ENCODE measurements at places on chromosomes 11 and 22.

DNA sequence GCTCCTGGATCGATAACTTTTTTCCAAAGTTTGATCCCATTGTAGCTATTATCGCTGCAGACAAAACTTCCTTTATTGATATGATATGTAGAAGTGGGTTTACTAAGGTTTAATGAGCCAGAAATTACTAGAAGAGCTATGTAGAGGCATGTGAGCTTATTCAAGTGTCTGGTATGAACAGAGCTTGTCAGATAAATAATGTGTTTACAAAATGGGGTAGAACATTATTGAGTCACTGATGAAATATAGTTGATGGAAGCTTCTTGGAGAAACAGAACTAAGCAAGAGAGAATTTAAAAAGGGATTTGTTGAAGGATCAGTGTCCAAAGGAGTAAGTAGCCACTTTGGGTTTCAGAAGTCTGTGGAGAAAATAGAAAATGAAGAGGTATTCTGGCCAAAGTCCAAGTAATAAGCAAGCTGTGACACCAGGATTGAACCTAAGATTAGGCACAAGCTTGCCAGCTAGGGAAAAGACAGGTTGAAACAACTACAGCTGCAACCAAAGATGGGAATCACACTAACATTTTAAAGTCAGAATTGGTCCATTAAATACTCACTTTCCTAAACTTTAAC, 104.3 kb downstream of the MAML2 start:
- DNase-seq: no peak

DNA sequence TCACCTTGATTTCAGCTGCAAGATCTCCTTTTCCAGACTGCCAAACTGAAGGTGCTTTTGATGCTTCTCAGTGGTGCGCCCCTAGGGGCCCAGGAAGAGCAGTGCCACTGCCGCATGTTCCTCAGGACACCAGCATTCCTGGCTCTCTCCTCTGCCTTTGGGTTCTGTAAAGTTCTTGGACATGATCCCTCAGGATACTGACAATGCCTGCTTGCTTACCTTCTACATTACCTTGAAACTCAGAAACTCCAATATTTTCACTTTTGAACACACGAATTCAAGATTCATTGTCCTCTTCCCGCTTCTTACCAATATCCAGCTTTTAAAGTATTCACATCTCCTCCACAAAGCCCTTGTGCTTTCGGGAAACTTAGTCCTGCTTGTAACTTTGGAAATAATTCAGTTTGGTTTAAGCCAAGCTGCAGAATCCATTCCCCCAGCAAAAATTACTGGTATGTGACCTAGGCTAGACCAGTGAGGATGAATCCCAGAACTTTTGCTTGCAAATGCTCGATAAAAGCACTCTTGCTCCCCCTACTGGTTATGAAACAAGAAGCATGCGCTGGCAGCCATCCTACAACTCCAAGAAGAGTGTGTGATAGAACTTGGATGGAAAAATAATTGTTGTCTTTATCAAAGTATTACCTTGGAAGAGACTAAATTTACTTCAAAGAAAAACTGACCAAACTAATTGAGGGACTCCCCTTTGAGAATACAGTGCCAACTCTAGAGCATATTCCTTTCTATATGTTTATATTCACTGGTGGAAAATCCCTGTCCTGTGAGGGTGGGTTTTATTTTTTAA, 16.5 kb upstream of the OR5B21 start:
- no peak for DNase-seq

DNA sequence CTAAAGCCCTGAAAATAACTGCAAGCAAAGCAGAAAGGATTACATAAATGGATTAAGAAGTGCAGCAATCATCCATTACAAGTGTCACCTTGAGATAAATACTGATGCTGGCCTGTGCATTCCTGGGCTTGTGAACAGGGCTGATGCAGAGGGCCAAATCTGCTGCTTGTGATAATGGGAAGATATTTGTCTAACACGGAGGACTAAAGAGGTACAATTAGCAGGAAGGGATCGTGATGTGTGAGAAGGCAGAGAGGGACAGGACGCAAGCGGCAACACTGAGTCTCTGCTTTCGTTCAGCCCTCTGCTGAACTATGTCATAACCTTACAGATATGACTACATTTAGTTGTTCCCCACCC, 107.7 kb upstream of the DDI1 start:
- DNase-seq: no peak

GRCh38 chr22:37896181-37896592, 9.9 kb upstream of the MICALL1 start:
- DNase-seq: no peak

- no peak for DNase-seq
Observed at GRCh38 chr11:119169282-119169719, 776 bp downstream of the NLRX1 start.

DNA sequence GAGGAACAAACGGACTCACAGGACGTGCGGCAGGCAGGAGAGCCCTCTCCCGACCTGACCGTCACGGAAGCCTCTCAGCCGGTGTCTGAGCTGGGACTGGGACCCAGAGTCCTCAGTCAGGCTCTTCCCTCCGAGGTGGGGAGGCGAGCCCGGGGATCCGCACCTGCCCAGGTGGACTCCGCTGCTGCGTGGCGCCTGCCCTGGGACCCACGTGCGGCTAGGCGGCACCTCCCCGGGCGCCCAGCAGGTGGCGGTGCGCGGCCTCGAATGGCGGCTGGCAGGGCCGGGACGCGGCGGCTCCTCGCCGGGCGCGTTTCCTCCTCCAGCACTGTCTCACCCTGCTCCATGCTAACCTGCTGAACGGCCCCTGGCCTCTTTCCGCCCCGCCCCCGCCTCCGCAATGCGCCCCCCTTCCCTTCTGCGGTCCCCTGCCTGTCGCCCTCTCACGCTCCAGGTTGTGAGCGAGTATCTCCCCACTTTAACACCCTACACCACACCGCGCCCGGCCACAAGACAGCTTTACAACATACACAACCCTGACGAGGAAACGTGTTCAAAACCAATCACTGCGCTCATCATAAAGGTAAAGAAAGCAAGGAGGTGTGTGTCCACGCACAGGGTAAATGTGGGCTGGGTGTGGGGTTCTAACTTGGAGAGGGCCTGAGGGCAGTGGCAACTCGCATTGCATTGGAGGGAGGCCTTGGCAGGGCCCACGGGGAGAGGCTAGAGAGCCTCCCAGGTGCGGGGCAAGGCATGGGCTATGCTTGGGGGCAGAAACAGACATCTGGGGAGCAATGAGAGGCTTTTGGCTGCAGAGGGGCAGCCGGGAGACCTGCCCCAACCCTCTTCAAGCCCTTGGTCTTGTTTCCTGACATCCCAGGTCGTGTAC, 25.9 kb upstream of the ATXN10 start:
- no peak for DNase-seq

- DNase-seq: no peak
Observed at GRCh38 chr22:27270818-27271510, 530.6 kb downstream of the MN1 start.

- DNase-seq: no peak
Observed at GRCh38 chr11:64923151-64923661, 1.3 kb upstream of the PPP2R5B start.

GRCh38 chr11:8656291-8656690, 26.2 kb downstream of the TRIM66 start:
- no peak for DNase-seq

DNA sequence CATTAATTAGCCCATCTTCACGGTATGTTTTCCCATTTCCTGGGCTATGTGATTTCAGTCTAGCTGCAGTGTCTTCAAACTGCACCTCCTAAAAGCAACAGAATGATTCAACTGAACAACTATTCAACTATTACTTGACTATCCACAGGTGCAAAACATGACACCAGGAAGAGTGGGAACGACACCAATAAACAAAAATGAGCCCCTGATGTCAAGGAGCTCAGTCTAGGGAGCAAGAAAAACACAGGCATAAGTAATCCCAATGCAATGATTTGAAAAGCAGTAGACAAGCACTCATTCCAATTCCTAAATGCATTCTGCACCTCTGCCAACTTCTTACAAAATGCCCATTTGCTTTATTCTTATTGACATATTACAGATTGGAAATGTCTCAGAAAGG, 285.6 kb downstream of the ETS1 start:
- no peak for DNase-seq

DNA sequence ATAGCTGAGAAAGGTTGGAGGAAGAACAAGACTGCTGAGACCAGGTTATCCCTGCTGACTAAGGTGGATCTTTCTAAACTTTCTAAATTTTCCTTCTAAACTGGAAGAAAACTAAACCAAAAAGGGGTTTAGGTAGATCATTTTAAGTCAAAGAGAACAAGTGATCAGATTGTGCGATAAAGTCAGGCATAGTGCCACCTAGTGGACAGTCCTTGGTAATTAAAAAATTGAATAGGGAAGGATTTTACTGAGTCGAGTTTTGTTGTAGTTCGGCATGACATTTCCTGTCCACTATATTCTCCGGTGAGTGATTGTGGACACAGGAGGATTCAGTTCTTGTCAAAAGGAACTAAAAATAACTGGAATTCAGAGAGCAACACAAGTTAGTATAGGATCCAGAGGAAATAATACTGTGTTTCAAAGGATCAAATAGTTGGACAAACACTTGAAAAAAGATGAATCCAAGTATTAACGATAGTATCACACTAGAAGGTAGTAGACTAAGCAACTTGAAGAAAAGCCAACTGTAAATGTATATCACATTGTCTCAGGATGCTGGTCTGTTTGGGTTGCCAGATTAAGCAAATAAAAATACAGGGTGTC, 1236.4 kb downstream of the FAM181B start:
- no peak for DNase-seq

DNA sequence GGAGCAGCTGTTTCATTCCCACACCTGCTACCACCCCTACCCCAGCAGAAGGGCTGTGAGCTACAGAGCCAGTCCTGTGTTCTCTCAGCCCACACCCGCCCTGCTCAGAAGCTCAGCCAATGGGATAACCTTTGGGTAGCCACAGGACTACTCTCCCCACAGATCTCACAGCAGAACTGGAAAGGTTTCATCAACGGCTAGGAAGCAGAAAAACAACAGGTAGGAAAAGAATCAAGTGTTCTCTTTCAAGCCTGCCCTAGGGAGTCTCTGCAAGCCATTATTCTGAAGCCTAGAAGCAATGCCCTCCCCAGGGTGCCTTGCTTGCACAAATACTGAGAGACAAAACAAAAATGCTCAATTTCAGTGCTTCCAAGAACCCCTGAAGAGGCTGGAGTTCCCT, 77.2 kb downstream of the TMPRSS5 start:
- no peak for DNase-seq
